ENCODE measurements at places on chromosomes 4 and X.
A peak's percentile ranks its signal among the peaks of the same experiment; 100 is the strongest.

- no peak for DNase-seq
Observed at GRCh38 chr4:100170986-100171385, 19.3 kb downstream of the DDIT4L start.

DNA sequence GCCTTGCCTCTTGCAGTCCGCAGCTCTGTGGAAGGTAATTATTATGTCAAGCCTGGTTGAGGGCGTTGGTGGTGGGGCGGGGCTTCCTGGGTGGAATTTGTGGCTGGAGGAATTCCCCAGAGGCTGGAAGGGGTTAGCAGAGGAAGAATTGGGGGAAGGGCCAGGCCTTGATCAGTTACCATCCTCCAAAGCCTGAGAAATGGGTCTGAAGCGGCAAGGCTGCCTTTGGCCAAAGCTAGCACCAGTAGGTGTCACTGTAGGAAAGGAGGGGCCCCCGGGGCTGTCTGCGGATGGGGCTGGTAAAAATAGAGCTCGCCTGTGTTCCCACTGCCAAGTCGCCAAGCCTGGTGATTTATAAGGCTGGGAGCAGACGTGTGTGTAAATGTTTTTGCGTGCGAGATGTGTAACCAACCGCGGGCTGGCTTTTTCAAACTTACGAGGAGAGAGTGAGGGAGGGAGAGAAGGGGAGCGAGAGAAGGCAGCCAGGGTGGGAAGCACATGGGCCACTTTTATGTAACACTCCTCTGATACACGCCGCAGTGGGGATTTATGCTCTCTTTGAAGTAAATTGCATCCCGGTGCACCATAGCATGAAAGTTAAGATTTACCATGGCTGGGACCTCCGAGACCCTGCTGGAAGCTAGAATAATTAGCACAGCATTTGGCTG lies 367.0 kb downstream of the BCOR start:
- DNase-seq: peak; percentile 32

DNA sequence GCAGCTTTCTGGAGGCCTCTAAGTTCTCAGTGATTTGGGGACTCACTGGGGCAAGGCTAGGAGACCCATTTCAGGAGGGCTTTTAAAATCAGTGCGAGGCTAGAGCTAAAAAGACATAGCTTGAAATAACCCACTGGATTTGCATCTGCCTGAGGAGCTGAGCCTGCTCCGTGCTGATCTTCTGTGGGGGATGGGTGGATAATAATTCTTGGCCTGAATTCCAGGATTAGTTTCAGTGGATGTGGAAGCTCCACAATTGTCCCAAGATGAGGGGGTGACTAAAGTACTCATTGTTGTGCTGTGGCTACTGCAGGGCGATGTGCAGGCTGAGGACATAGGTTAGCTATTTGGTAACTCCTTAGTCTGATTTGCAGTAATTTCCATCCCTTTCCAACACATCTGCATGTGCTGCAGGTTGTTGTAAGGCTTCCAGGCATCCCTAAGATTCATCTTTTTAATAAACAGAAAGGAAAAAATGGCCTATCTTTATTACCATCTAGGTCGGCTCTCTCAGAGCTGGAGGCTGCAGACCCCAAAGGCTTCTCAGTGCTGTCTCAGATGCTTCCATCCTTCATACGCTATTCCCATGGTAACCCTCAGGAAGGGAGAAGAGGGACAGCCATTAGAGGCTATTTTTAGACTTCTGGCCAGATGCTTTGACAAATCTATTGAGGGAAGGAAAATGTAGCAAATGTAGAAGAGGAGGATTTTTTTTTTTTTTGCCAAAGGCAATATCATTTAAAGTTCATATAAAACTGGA lies 63.4 kb downstream of the GRXCR1 start:
- no peak for DNase-seq

DNA sequence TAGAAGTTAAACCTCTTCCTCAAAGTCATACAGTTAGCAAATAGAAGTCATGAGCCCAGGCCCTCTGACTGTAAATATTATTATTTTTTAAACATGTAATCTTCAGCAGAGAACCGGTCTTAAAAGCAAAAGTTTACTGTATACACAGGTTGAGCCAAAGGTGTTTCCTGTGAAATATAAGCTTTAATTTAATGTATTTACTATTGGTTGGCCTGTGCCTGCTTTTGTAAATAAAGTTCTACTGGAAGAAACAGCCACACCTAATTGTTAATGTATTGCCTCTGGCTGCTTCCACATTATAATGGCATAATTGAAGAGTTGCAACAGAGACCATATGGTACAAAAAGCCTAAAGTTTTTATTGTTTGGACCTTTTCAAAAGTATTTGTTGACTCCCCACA lies 61.0 kb upstream of the PRDM8 start:
- no peak for DNase-seq

- DNase-seq: no peak
Observed at GRCh38 chr4:8550691-8551090, 29.5 kb upstream of the GPR78 start.

GRCh38 chrX:2933125-2933900 lies 4.2 kb upstream of the ARSD start:
- DNase-seq: no peak

- DNase-seq: no peak
Observed at GRCh38 chr4:110970642-110971041, 347.8 kb upstream of the PITX2 start.

DNA sequence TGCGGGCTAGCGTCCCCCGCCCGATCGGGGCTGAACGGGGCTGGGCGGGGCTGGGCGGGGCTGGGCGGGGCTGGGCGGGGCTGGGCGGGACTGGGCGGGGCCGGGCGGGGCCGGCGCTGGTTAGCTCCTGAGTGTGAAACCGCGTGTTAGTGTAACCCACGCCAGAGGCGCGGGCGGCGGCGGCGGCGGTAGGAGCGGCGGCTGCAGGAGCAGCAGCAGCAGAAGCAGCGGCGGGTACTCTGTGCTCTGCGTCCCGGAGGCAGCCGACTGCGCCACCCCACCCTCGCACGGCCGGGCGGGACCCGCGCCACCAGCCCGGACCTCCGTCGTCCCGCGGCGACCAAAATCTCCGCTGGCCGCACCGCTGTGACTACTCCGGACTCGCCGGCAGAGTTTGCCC lies 128.1 kb downstream of the LAS1L start:
- DNase-seq: peak; percentile 1

DNA sequence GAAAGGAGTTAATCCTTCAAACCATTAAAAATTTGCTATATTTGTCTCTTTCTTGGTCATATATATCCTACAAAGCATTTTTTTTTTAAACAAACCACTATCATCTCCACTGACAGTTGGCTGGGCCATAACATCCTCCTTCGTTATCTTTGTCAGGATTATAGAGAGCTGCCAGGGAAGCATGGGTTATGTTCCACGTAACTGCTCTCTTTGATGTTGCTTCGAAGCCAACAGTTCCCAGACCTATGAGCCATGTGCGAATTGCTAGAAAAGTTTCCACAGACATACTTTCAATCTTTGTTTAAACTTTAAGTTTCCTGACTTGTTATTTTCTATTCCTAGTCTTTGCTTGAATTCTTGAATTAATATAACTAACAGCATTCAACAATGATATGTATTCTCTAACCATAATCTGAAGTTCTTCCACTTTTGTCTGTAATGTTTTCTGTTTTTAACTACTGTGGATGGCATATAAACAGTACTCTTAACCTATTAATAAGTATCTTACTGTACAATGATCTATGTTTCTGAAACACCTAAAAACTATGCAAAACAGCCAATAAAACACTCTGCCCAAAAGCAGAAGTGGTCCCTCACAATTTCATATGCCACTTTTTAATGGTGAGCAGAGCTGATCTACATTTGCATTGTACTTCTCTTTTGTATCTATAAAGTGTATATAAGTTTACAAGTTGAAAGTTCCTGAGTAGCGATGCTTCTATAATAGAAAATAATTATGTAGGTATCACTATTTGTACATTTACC lies 37.9 kb downstream of the EREG start:
- DNase-seq: no peak

- no peak for DNase-seq
Observed at GRCh38 chr4:158121161-158121579, 51.7 kb downstream of the GASK1B start.

GRCh38 chr4:131137196-131137595 lies 2011.9 kb upstream of the PCDH10 start:
- DNase-seq: no peak

DNA sequence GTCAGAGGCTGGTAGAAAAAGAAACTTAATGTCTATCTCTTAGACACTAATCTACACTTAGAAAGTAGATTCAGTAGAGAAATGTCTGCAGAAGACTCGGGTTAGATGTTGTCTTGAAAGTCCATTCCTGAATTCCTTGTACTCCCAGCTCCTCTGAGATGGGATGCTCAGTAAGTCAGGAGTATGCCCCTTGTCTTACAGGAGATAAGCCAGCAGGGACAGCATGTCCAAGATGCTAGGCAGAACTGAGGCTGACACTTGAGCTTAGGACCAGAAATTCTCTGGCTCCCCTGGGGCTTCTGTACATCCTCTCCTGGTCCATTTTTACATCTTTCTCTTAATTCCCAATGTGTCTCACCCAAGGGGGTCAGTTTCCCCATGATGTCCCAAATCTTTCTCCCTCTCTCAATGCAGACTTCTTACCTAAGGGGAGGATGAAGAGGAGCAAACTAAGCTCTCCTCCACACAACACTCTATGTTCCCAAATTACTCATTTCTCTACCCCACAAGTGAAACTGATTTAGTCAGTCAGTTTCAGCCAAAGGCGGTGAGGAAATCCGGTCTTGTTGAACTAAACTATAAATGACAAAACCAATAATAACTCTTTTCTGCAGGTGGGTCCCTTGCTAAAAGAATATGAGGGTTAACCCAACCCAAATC lies 558.2 kb upstream of the DIPK2B start:
- no peak for DNase-seq

- DNase-seq: no peak
Observed at GRCh38 chr4:40915318-40916217, 165.8 kb downstream of the NSUN7 start.

GRCh38 chr4:183229397-183229796 lies 90.7 kb downstream of the CLDN22 start:
- no peak for DNase-seq

- DNase-seq: no peak
Observed at GRCh38 chr4:70737006-70737405, 15.2 kb downstream of the RUFY3 start.

DNA sequence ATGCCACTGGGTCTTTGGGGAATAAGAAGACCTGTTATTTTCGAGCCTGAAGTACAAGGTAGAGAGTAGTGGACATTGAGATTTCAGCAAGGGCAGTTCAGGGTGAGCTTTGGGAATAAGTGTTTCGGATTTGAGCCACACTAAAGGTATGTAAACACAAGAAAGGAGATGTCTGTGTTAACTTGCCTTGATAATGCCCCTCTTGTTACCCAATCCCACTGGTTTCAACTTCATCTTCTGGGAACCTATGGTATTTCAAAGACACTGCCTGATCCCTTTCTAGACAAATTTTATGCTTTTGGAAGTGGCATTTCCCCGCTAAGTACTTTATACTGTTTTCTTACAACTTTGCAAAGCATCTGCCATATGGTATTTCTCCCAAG lies 79.4 kb downstream of the SLC9A6 start:
- no peak for DNase-seq

GRCh38 chr4:16622826-16623225 lies 275.6 kb downstream of the LDB2 start:
- DNase-seq: no peak

DNA sequence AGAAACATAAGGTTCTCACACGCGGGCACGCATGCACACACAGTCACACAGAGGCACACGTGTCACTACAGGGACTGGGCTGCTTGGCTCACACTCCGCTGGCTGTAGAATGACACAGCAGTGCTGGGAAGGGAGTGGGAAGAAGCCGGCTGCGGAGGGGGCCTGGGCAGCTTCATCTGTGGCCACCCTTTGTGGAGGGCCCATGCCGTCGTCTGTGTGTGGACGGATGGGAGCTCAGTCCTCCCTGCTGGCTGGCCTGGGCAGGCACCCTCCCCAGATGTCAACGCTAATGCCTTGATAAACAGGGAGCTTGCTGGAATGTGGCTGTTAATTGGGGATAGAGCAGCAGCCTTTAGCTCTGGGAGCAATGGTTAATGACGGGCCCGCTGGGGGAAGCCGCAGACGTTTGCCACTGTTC lies 621.1 kb downstream of the BCOR start:
- DNase-seq: no peak

Data from stimulated activated CD4-positive, alpha-beta T cell treated with anti-CD3 and anti-CD28 coated beads, Interleukin-1b, Interleukin-23, amount 100 ng/mL, for 4 hours (primary cell).